ENCODE measurements at places on chromosomes 13 and 19.
A peak's percentile ranks its signal among the peaks of the same experiment; 100 is the strongest.

DNA sequence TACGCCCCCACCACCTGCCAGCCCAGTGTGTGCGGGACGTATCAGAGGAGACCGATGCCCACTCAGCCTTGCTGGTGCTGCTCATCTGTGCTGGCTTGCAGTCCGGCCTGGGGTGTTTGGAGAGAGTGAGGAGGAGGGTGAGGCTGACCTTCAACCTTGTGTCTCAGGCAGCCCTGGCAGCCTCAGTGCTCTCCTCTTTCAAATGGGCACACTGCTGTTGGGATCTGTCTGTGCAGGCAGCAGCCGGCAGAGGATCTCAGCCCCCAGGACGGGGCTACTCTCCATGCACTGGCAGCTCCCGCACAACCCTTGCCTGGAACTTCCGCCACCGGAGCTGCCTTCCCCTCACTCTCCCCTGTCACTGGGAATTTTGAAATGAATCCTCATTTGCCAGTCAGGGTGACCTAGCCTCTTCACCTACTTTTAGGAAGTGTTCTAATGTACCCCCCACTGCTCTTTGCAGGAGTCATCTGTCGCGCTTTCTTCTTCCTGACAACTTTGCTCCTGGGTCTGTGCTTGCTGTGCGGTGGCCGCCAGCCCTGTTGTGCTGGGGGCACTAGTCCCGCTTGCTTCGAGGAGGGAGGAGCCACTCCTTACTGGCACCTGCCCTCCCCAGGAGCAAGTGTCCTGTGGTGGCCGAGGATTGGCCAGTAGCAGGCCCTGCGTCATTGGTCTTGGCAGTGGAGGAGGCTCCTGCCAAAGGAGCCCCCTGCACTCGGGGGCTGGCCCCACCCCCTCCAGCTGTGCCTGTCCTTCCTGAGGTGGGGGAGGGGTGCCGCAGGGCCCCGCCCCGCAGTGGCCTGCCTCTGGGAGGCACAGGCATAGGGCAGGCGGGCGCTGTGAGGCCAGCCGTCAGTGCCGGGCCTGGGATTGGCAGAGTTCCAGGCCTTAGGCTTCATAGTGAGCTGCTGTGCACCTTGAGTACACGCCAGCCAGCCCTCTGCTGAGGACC lies 53.4 kb downstream of the TSSK6 start:
- DNase-seq: no peak

- no peak for DNase-seq
These were observed 1664.0 kb downstream of the EFNB2 start for GRCh38 chr13:104871456-104871855.

GRCh38 chr13:99383511-99383921 lies 76.3 kb upstream of the GPR183 start:
- no peak for DNase-seq

DNA sequence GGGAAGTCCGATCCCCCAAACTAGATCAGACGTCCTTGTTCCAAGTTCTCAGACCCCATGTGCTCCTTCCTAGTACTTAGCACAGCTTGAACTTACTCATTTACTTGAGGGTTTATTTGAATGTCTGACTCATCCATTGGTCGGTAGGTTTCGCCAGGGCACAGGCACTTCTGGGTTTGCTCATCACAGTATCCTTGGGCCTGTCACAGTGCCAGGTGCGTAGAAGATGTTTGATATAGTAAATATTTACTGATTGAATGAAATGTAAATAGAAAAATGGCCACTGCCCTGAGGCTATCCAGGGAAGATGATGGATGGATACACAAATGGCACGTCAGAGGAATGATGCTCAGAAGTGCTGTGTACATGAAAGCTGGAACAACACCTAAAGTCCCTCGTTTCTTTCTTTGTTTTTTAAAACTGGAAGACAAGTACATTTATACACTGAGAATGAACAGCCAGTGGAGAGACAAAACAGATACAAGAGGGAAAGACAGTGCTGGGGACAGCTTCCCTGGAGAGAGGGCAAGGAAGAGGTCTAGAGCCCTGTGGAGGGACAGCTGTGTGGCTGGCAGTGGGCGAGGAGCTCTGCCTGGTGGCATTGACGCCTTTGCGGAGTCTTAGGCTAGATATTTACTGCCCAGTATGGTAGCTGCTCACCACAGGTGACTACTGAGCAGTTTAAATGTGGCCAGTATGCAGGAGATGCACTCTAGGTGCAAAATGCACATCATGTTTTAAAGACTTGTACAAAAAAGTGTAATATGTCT lies 31.2 kb upstream of the KL start:
- DNase-seq: peak; percentile 8

- no peak for DNase-seq
These were observed 4.2 kb downstream of the NALCN start for GRCh38 chr13:101412076-101412475.

- no peak for DNase-seq
These were observed 732 bp downstream of the SELENOV start for GRCh38 chr19:39515551-39516191.

- DNase-seq: peak; percentile 11
These were observed 985.4 kb downstream of the DIAPH3 start for GRCh38 chr13:59178344-59178743.

- peak; percentile 74 for DNase-seq
These were observed 140.0 kb downstream of the MYO16 start for GRCh38 chr13:108769213-108770070.

- DNase-seq: peak; percentile 77
These were observed 22.8 kb downstream of the COL4A2 start for GRCh38 chr13:110329798-110330461.

DNA sequence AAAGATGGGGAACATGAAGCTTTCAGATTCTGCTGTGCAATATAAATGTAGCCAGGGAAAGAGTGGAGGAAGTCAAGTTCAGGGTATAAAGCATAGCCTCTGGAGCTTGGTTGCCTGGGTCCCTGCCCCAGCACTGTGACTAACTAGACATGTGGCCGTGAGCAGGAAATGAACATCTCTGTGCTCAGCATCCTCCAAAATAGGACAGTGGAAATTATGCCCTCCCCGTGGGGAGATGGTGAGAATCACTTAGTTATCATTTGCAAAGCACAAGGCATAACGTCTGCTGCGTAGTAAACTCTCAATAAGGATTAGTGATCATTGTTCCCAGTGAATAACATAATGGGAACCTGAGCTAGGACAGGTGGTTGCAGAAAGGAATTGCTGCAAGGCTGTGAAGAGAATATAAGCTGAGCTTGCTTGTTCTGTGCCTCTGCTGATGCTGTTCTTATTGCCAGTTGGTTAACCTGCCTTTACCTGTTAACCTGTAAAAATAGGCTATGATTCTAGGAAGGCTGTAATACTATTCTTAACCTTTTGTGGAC lies 441.0 kb downstream of the COG6 start:
- no peak for DNase-seq

GRCh38 chr13:110126391-110126961 lies 180.5 kb downstream of the COL4A1 start:
- peak; percentile 99 for DNase-seq

DNA sequence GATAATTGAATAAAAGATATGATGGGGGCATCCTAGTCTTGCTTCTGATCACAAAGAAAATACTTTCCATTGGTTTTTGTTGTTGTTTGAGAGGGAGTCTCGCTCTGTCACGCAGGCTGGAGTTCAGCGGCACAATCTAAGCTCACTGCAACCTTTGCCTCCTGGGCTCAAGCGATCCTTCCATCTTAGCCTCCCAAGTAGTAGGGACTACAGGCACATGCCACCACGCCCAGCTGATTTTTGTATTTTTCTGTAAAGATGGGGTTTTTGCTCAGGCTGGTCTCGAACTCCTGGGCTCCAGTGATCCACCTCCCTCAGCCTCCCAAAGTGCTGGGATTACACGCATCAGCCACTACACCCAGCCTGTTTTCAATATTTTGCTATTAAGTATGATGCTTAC lies 17.1 kb upstream of the PSMC4 start:
- no peak for DNase-seq

DNA sequence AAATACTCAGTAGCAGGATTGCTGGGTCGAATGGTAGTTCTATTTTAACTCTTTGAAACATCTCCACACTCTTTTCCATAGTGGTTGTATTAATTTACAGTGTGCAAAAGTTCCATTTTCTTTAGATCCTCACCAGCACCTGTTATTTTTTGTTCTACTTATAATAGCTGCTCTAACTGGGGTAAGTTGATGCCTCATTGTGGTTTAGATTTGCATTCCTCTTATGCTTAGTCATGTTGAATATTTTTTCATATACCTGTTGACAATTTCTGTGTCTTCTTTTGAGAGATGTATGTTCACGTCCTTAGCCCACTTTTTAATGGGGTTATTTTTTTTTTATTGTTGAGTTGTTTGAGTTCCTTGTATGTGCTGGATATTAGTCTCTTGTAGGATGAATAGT lies 144.6 kb downstream of the NBEA start:
- peak; percentile 1 for DNase-seq

DNA sequence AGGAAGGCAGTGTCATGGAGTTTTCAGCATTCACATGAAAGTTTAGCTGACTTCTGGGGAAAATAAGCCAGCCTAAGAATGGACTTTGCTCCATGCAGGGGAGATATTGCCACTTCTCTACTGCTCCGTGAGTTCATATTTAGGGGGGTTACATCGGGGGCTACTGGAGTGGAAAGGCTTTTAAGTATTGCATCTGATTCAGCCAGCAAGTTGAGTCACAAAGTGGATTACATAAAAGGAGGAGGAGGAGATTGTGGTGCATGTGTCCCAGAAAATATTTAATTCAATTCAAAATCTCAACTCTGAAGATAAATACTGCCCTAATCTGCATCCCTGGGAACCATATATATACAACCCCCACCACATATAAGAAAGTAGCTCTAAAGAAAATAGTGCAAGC lies 617.2 kb downstream of the DCT start:
- DNase-seq: peak; percentile 41

DNA sequence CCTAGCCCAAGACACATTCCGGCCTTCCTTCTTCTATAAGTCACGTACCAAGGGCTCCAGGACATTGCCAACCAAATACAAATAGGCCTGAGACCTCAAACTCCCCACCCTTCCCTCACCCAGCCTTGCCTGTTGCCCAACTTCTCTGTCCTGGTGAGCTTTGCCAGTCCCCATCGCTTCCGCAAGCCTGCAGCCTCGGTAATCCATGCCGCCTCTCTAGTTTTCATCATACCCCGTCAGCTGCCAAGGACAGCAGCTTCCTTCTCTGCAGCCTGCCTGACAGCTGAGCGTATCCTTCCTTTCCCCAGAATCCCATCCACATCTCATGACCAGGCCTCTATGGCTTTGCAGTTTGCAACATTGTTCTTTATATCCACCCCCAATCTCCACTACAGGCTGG lies 36.6 kb upstream of the POMP start:
- DNase-seq: no peak

GRCh38 chr19:30322641-30323320 lies 49.4 kb upstream of the ZNF536 start:
- no peak for DNase-seq

DNA sequence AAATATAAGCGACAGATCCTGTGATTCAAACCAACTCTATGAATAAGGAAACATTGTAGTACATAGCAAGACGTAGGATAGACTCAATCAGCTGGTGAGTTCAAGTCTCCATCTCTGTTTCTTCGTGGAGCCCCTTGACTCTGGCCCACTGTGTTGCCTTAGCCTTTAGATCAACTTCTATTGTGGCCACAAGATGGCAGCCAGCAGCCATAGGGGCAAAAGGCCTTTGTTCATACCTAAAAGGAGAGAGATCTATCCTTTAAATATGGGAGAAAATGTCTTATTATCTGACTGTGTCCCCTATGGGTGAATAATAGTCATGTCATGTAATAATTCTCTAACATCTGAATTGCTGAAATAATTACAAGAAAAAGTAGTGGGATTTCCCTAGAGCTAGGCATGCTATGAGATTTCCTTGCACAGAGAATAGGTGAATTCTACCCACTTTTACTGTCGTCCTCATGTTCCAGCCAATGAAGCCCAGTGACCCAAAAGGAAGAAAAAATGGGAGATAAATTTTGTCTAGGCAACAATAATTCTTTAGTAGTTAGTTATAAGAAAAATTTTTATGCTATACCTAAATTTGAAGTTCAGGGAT lies 129.4 kb downstream of the PCDH20 start:
- no peak for DNase-seq

DNA sequence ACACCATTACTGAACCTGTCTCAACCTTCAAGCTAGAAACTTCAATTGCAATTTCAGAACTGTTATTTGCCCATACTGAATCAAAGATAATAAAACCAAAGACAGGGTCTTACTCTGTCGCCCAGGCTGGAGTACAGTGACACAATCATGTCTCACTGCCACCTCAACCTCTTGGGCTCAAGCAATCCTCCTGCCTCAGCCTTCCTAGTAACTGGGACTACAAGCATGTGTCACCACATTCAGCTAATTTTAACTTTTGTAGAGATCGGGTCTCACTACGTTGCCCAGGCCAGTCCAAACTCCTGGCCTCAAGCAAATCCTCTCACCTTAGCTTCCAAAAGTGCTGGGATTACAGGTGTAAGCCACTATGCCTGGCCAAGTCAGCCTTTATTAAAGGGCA lies 143.4 kb downstream of the DIAPH3 start:
- no peak for DNase-seq

- no peak for DNase-seq
These were observed 589 bp downstream of the R3HDM4 start for GRCh38 chr19:912181-913079.

DNA sequence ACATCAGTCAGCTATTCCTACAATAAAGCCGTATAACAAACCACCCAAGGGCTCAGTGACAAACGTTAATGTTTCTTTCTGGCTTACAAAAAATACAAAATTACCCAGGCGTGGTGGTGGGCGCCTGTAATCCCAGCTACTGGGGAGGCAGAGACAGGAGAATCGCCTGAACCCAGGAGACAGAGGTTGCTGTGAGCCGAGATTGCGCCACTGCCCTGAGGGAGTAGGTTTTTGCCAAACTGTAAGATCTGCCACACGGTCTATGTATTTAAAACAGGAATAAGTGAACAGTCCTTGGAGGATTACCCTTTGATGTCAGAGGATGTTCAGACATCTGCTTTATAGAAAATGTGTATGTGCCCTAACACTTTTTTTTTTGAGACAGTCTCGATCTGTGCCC lies 105.8 kb downstream of the DPF1 start:
- DNase-seq: no peak

GRCh38 chr13:49791711-49792549 lies 552 bp downstream of the KPNA3 start:
- DNase-seq: peak; percentile 56

DNA sequence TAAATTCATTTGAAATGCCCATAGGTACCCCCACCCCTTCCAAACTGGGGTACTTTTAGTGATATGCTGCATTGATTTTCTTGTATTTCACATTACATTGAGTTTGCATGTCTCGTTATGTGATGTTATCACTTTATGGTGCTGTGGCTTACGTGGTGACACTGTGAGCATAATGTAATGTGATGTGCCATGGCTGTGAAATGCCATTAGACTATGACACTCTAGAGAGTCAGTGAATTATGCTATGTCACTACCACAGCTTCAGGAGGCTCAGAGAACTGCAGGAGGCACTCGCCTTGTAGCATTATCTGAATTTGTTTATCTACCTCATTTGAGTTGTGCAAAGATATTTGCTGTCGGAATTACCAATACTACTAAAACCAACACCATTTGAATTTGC lies 590.1 kb upstream of the SLC10A2 start:
- DNase-seq: no peak

GRCh38 chr19:11612816-11613511 lies 15.7 kb downstream of the ZNF627 start:
- no peak for DNase-seq

Measured in iris pigment epithelial cell (primary cell).